ENCODE measurements at places on chromosomes 3 and 15.

DNA sequence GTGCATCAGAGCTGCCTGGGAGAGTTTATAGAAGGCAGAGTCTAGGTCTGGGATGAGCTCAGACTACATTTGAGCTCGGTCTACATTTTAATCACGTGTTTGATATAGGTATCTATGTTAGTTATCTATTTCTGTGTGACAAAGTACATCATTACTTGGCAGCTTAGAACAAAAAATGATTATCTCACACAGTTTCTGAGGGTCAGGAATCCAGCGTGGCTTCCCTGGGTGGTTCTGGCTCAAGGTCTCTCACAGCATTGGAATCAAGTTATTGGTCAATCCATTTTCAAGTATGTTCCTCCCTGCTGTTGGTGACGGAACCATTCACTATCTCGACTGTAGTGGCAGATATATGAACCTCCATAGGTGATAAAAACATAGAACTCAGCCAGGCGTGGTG lies 71.7 kb downstream of the ABHD5 start:
- no peak for DNase-seq

GRCh38 chr15:43219929-43220928 lies 589 bp downstream of the EPB42 start:
- DNase-seq: no peak

GRCh38 chr3:162973428-162973917 lies 1476.9 kb downstream of the OTOL1 start:
- DNase-seq: no peak

DNA sequence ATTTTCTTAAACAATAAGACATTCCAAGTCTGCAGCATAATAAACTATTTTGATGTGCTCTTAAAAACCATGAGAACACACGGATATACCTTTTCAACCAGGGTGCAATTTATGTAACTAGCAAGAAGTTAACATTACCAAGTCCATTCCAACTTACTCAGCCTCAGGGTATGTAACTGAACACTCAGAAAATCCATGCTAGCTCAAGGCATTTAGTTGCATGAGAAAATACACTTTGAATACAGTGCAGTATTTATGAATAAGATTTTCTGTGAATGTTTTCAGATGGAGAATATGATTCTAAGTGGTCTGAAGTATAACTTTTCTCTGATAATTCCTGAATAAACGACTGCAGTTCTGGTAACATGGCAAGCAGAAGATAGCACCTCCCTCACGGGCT lies 124.3 kb downstream of the SNRK start:
- no peak for DNase-seq

GRCh38 chr3:76700323-76700722 lies 339.6 kb upstream of the ROBO2 start:
- no peak for DNase-seq

DNA sequence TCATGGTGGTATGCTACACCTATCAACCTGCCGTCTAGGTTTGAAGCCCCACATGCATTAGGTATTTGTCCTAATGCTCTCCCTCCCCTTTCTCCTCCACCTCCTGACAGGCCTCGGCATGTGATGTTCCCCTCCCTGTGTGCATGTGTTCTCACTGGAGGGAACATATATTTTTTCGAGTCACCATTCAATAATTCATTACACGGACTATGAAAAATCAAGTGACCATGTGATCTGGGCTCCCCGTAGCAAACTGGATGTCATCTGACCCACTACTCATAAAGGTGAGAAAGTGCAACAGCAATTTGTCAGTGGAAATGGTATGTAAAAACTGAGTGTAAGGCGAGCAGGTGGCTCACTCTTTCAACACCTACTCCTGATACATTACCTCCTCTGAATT lies 224.3 kb upstream of the RASGRP1 start:
- no peak for DNase-seq

- DNase-seq: no peak
Measured at GRCh38 chr3:114119776-114120175, 59.1 kb downstream of the DRD3 start.

DNA sequence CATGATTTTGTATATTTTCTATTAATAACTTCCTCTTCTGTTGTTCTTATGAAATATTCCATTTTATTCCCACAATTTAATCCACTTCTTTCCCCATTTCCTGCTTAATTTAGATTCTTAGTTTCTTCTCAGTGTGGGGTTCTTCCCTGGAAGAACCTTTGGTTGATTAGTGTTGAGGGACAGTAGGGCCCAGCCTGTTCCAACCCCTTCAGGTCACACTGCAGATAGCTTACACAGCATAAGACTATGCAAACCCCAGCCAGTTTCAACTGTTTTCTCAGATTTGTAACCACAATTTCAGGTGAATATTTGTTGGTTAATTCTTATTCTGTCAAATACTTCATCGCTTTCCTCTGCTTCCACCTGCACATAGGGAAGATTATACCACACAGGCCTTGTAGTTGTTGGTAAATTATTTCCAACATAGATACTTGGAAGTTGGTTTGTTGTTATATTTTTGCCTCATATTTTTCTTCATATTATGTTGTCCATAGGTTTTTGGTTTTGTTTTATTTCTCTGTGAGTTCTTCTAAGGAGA lies 34.7 kb downstream of the AADACL2 start:
- DNase-seq: no peak

- no peak for DNase-seq
Measured at GRCh38 chr3:136750209-136750896, 1.8 kb downstream of the STAG1 start.

GRCh38 chr3:111811811-111812210 lies 47.3 kb upstream of the PHLDB2 start:
- no peak for DNase-seq

GRCh38 chr3:69560818-69561217 lies 174.9 kb upstream of the FRMD4B start:
- DNase-seq: no peak

DNA sequence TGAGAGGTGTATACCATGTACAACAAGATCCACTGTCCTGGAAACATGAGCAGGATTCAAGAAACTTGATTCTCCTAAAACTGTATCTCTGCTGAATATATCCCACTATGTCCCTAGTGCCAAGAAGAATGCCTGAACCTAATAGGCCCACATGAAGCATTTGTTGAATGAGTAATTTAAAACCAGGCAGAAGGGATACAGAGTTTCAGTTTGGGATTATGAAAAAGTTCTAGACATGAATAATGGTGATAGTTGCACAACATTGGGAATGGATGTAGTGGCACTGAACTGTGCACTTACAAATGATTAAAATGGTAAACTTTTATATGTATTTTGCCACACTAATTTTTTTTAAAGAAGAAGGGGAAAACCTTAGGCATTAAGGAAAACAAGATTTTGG lies 261.1 kb downstream of the IL5RA start:
- DNase-seq: no peak

- no peak for DNase-seq
Measured at GRCh38 chr15:63473999-63474809, 30.2 kb upstream of the USP3 start.

DNA sequence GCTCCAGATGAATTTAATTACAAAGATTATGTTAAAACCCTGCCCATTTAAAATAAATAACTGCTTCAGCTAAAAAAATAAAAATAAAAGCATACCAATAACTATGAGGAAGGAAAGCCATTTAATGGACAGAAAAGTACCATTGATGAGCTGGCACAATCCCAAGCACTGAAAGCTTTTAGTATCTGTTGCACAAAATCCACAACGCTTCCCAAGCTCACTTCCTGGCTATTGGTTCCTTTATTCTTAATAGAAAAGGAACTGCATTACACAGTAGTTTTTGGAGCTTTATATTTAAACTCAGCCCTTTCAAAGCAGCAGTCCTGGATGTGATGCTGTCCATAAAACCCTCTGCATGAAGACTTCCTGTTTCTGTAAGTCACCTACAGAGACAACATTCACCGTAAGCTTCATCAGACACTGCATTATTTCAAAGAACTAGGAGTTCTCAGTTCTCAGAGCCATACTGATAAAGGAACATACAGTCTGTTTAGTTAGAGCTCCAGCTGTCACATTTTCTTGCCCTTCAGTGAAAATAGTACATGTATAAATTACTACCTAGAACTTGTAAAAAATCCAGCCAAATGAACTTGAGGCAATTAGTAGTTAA lies 81.5 kb downstream of the CSNK1G1 start:
- DNase-seq: no peak

DNA sequence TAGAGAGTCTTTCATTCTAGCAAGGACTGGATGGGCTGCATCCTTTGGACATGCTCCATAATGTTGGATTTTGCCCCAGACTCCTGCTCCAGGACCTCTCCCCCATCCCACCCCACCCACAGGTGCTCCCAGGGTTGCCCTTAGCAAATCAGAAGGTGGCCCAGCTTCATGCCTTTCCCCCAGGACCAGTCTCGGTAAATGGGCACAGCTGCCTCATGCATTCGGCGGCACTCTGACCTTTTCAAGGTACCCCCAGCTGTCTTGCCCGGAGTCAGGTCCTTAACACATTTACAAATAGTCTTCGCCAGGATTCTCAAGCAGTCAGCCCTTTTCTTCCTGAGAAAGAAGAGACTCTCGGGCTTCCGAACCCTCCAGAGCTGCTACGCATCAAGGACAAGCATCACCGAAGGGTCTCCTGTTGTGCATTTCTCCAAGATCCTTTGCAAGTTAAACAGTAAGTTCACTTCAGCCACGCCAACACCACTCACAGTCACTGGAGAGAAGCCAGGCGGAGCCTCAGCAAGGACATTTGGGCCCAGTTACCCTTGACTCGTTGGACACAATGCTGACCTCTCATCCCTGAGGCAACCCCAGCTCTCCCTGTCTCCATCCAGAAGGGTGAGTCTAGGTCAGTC lies 287.8 kb downstream of the FAM43A start:
- no peak for DNase-seq

DNA sequence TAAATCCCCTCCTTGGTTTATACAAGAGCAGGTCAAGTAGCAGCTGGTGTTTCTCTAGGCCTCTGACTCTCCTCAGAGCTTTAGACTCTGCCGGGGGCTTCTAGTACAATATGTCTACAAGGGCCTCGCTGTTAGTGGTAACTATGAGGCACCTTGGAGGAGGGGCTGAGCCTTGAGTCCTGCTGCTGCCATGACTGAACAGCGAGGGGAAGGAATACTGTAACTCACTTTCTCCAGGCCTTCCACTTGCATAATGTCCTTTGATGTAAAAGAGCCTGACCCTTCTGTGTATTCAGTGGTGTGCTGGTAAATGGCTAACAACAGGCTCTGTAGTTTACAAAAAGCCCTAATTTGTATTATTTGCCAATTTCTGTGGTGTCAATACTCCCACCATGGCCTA lies 27.8 kb downstream of the DRD3 start:
- DNase-seq: no peak

GRCh38 chr3:50165910-50166538 lies 10.9 kb downstream of the SEMA3F start:
- no peak for DNase-seq

GRCh38 chr15:25879438-25879837 lies 16.3 kb upstream of the ATP10A start:
- DNase-seq: no peak

GRCh38 chr3:18351823-18352744 lies 73.1 kb downstream of the SATB1 start:
- no peak for DNase-seq

GRCh38 chr3:41746215-41746614 lies 215.7 kb downstream of the ULK4 start:
- no peak for DNase-seq

GRCh38 chr3:12439161-12439940 lies 44.9 kb upstream of the TSEN2 start:
- no peak for DNase-seq

- DNase-seq: no peak
Measured at GRCh38 chr15:93932164-93932776, 299.1 kb upstream of the MCTP2 start.

DNA sequence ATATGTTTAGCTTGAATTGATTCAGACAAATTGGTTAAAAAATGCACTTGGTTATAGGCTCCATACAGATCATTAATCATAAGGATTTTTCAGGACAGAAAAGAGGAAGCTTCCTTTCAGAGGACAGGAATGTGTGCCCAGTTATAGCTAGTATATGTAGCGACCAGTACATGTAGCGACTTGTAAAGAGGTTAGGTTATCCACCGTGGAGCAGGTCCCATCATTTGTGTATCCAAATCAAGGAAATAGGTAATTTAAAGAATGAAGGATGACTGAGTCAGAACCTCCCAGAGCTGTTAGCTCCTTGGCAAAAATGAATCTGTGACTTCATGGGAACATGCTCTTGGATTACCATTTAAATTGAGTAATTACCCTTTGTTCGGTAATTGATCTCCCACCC lies 15.8 kb upstream of the P2RY12 start:
- DNase-seq: no peak

DNA sequence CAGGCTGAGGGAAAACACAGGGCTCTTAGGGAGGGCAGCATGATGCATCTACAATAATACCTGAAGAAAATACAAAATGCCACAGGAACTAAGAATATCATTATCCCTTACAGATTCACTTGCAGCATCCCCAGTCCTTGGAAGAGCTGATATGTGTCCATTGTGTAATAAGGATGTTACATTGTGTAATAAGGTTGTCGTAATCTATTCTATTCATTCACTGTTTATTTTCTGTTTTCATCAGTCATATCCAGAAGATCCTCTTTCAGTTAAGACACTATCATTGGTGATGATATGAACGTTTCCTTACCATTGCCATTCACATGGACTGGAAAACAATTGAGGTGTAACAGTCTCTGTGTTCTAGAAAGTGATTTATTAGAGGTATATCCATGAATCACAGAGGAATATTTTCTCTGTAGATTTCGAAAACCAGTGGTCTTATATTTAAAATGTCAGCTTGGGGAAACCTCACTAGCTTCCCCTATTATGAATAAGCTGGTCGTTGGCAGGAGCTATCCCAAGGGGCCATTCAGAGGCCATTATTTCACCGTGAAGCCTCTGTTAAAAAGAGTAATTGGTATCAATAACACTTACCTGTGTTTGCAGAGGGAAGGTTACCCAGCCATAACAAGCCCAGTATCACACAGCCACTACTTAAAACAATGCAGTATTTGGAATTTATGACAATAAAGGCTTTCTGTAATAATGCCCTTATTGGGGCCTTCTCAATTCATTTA lies 241.1 kb downstream of the ZNF385D start:
- no peak for DNase-seq

- no peak for DNase-seq
Measured at GRCh38 chr3:30686176-30686575, 79.8 kb downstream of the TGFBR2 start.

Data from stimulated activated CD8-positive, alpha-beta memory T cell treated with anti-CD3 and anti-CD28 coated beads, Interleukin-7, amount 100 ng/mL, for 1 hour (primary cell).